ENCODE measurements at places on chromosomes 6 and 20.

GRCh38 chr6:92893741-92894140 lies 525.6 kb downstream of the EPHA7 start:
- DNase-seq, result no peak

DNA sequence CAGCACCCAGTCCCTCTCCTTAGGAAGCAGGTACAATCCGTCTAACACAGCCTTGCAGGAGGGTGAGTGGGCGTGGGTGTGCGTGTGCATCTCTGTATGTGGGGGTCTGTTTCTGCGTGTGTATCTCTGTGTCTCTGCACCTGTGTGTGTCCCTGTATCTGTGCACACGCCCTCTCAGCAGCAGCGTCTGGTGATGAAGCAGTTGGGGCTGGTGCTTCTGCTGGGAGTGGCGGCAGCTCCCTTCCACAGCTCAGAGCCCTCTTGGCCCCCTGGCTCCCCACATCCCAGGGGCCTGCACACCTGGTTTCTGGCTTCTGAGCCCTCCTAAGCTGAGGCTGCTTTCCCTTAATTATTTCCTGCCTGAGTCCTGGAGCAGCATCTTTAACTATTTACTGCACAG lies 49.5 kb upstream of the CCDC167 start:
- DNase-seq, result no peak

DNA sequence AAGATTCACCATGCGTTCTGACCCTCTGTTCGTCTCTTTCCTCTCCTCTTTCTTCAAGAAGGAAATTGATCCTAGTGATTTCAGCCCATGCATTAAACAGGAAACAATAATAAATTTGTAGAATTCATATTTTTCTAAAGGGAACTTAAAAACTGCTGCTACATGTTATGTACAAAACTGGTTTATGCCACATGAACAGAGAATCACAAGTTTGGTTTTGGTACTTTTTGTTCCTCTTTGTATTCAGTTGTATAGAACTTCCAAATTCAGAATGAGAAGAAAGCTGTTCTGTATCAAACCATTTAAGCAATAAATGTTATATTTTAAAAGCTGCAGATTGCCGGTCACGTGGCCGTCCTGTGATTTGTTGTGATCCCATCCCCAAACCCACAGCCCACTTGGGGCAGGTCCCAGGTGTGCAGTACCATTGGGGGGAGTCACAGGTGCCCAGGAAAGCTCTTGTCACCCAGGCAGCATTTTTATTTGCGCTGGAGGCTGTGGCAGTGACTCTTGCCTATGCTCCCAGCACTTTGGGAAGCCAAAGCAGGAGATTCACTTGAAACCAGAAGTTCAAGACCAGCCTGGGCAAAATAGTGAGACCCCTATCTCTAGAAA lies 61.2 kb downstream of the SSR1 start:
- no peak for DNase-seq

GRCh38 chr20:18541741-18542140 lies 25.5 kb upstream of the SMIM26 start:
- DNase-seq, result no peak

GRCh38 chr6:64679416-64679815 lies 1027.6 kb downstream of the EYS start:
- no peak for DNase-seq

Data from NCI-H774 (cell line).